ENCODE measurements at places on chromosomes 4 and X.

- no peak for DNase-seq
Observed at GRCh38 chrX:128460835-128461234, 408.6 kb upstream of the ACTRT1 start.

DNA sequence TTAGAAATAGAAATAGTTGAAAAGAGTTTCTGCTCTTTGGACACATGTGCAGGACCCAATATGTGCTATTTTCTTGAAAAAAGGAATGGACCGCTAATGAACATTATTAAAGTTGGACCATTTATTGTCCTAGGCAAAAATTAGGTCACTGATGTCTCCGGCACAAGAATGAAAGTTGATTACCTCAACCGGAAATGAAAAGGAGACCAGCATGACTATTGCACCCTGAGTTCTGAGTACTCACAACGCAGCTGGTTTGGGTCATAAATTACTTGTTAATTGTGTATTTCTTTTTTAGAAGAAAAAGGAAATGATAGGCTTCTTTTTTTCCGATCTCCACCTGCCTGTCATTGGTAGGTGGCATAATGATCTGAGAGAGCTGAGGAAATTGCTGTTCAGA is 232.7 kb downstream of the ARHGAP24 start:
- DNase-seq = no peak

GRCh38 chr4:128648021-128648420 is 161.5 kb upstream of the JADE1 start:
- DNase-seq = no peak

DNA sequence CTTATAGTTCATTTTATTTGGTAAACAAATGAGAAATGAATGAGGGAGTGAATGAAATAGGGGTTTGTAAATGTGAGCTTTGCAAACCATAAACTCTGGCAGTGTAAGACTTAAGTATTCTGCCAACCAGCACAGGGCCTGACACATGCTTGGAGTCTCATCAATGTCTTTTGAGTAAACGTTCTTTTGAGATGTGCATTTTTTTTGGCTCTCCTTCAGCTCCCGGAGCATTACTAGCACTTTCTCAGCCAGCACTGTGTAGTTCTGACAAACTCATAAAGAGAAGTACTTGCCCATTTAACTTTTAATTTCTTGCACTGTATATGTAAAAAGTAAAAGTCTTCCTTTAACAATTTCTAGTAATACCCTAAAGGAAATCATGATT is 245.3 kb downstream of the HS3ST1 start:
- no peak for DNase-seq

GRCh38 chr4:152862608-152863007 is 73.5 kb upstream of the FHDC1 start:
- DNase-seq = no peak

GRCh38 chr4:148454835-148455234 is 12.6 kb upstream of the NR3C2 start:
- DNase-seq = no peak

DNA sequence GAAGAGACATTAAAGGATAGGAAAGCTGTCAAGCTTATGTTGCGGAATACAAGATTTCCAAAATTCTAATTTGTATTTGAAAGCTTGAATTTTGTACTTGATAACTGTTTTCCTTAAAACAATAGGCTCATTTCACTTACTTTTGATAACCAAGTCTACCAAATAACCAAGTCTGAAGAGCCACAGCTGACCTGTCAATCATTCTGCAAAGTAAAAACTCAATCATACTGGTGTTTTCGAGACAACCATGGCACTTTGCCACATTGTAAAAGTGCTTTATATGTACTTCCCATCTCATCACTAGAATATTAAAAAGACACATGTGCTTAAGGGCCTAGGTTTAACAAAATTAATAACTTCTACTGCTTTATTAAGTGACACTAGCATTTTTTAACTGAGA is 47.9 kb downstream of the LEF1 start:
- no peak for DNase-seq

- no peak for DNase-seq
Observed at GRCh38 chr4:158422546-158422945, 99.1 kb upstream of the RXFP1 start.

DNA sequence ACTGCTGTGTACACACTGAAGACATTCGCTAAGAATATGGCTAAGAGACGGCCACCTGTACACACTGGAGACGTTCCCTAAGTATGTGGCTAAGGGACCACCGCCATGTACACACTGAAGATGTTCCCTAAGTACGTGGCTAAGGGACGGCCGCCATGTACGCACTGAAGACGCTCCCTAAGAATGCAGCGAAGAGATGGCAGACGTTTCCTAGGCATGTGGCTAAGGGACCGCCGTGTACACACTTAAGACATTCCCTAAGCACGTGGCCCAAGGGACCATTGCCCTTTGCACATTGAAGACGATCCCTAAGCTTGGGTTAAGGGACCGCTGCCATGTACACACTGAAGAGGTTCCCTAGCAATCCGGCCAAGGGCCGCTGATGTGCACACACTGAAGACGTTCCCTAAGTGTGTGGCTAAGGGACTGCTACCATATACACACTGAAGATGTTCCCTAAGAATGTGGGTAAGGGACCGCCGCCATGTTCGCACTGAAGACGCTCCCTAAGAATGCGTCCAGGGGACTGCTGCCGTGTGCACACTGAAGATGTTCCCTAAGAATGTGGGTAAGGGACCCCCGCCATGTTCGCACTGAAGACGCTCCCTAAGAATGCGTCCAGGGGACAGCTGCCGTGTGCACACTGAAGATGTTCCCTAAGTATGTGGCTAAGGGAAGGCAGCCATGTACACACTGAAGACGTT is 36.7 kb downstream of the DHRSX start:
- DNase-seq = no peak

- no peak for DNase-seq
Observed at GRCh38 chrX:103329991-103330390, at the start of gene TCEAL7. Gene TCEAL7 (plus strand): TSS chrX:103330239. CDS start chrX:103331404, 1,165 bp downstream.

- DNase-seq = no peak
Observed at GRCh38 chr4:117660668-117661067, 373.6 kb upstream of the NDST3 start.

GRCh38 chrX:134388161-134389109 is 71.5 kb upstream of the HPRT1 start:
- no peak for DNase-seq

DNA sequence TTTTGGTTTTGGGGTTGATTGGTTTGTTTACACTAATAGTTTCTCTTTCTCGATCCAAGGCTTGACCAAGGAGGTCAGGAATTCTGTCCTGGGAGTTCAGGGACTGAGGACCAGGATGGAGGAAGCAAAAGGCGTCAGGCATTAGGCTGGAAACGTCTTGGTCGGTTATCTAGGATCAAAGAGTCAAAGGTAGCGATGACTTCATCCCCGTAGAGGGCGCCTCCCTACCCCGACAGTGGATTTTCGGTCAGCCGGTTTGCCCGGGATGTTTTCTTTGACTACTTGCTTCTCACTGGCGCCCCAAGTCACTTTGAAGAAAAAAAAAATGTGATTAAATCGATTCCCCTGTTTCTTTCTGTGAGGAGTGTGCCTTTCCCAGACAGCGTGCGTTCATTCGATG is 980 bp upstream of the FHDC1 start:
- DNase-seq = no peak

GRCh38 chrX:134774190-134775048 is 116.1 kb upstream of the PLAC1 start:
- no peak for DNase-seq

DNA sequence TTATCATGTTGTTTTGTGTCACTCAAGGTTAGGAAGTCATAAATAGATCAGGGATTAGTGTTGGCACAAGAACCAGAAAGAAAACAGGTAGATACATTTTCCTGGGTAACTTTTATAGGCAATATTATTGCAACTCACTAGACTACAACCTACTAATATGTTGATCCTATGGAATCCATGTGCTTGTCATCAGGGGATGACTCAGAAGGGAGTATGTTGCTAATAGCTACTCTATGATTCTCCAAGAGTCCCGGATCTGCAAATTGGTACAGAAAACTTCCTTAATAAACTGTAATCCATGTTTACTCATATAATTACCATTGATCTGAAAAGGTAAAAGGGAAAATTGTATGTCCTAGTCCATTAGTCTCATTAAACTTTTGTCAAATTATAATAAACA is 11.7 kb upstream of the GNRHR start:
- DNase-seq = no peak

DNA sequence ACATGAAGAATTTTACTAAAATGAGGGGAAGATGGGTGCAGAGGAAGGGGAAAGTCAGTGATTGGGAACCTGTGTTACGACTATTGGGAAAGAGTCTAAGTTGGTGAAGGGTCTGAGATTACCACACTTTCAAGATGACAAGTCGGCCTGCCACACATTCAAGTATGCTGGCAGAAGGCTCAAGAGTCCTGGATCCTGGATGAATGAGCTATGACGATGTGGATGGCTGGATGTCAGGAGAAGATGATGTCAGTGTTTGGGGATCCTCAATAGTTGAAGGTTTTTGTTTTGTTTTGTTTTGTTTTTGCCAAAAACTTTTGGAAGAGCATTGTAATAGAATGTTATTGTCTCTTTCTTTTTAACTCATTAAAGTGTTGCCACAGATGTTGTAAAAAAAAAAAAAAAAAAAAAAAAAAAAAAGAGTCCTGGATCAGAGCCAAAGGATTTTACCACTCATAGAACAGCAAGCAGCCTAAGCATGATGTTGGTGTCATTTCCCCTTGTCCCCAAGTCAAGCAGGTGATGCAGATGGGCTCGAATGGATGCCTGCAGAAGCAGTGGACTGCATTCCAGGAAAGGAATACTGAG is 120.6 kb downstream of the REELD1 start:
- no peak for DNase-seq

GRCh38 chr4:166017804-166018203 is 144.8 kb downstream of the TLL1 start:
- DNase-seq = no peak

- no peak for DNase-seq
Observed at GRCh38 chrX:110212299-110212698, 105.6 kb downstream of the AMMECR1 start.

DNA sequence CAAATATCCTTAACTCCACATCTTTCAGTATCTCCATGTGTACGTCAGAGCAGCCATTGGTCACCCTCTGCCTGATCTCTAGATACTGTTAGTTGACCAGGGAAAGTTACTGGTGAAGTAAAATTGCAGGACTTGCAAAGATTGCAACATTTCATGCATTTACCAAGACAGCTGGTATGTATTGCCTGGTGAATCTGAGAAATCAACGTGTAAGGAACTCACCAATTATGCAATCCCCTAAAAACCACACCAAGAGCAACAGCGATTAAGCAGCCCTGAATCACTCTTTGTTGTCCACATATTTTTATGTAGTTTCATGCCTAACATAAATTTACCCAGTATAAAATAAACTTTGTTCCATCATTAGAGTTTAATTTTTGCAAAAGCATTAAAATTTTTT is 271.2 kb downstream of the NLGN4X start:
- no peak for DNase-seq

DNA sequence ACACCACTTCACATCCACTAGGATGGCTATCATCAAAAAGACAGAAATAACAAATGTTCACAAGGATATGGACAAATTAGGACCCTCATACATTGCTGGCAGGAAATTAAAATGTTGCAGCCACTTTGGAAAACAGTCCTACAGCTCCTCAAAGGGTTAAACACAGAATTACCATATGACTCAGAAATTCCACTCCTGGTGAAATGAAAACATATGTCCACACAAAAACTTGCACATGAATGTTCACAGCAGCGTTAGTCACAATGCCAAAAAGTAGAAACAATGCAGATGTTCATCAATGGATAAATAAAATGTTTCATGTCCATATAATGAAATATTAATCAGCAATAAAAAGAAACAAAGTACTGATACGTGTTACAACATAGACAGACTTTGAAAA is 15.1 kb downstream of the S100G start:
- DNase-seq = no peak

Data from T-helper 22 cell (primary cell).